ENCODE measurements at places on chromosomes 2 and 18.

- no peak for DNase-seq
Measured at GRCh38 chr2:96594691-96595152, 43.4 kb downstream of the KANSL3 start.

DNA sequence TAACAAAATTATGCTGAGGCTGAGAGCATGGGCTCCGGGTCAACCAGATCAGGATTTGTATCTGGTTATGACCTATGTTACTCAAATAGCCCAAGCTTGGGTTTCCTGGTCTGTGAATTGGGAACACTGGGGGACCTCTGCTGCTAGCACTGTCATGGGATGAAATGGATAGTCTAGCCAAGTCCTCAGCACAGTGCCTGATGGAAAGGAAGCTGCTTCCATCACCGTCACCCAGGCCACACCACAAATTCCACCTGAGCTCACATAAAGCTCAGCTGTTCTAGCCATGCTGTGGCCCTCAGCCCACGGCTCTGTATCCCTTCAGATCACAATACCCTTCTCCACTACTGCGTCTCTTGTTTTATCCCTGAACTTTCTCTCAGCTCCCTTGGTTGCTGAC lies 179.6 kb upstream of the SP5 start:
- DNase-seq = no peak

DNA sequence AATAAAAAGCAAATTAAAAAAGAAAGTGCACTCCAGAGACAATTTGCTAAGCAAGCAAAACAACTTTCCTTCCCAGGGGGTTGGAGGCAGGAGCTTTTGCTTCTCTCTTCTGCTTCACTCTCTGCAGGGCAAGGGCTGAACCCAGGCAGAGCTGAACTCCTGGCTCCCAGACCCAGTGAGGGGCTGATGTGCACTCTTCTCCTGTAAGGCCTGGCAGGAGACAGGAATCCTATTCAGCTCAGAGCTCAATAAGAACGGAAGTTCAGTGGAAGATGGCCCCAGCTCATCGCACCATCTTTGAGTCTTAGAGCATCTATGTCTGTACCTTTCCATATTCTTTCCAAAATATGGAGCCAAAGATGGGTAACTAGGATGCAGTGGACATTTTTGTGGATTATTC lies 29.1 kb downstream of the CIB4 start:
- no peak for DNase-seq

DNA sequence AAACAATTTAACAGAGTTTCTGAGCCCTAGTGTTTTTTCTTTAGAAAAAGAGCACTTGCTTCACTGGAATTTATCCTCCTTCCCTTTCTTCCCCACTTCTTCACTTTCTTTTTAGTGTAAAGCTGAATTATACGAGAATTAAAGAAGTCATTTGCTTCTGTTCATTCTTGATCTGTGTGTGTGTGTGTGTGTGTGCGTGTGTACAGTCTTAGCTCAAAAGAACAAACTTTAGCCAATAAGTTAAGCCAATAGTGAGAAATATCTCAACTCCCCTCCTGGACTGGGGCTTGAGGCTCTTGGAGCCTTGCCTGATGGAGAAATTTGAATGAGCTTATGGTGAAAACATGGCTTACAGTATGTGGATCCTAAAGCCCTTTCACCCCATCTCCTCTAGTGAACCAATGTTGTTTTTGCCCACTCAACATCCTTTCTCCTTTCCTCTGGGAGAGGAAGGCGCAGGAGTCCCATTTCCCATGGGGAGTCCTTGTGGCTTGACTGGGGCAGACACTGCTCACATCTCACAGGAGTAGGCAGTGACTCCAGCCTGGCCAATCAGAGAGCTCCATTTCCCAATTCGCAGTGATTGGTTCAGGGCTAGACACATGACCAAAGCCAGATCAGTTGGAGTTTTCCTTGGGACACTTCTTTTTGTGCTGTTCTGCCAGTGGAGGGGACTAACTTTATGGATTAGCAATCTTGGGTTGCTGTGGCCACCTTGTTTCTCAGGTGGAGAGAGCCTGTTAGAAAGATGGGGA lies 16.3 kb upstream of the MYO3B start:
- DNase-seq = no peak

DNA sequence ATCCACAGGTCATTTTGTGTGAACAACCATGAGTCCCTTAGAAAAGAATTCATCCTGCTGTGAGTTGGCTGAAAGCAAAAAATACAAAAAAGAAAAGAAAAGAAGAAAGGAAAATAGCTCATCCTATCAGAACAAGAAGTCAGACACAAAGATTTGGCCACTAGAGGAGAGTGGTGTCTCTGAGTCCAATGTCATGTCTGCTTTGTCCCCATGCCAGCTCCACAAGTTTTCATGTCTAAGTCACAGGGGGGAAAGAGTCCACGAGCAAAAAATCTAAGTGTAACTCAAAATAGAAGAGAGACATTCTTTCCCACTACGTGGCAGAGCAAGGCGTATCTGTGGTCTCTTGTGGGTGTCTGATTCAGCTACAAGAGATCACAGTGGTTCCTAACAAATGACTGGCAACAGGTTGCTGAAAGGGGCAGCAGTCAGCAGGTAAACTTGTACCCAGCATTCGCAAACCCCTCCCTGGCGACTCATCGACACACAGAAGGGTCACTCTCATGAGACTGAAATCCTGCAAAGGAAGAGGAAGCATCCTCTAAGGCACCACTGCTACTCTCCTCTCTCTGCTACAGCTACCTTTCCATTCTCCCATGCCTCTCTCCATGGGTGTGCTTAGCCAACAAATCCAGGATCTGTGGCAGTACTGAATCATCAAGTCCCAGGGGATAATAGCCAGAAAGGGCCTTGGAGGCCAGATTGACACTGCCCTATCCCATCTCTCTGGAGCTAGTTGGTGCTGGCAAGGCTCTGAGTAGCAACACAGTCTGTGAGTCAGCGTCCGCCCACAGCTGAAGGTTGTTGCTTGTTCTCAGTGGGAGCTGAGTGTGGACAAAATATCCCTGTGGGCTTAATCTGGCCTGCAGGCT lies 123.0 kb upstream of the SLC39A10 start:
- DNase-seq = peak; percentile 92

- DNase-seq = peak; percentile 79
Measured at GRCh38 chr2:177353187-177353478, 39.4 kb upstream of the AGPS start.

DNA sequence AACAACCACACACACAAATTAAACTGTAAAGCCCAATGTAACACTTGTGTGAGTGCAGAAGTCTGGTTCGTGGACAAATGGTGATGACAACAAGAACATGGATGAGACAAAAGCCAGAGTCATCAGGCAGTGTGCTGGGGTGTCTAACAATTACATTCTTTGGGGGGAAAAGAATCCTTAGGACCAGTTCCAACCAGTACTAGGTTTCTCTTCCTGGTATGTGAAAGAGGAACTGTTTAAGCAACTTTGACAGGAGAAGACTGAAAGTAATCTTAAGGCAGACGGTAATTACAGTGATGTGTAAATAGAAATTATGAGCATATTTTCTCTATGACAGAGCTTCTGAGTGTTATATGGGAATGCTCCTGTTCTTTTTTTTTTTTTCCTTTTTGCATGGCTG lies 133.4 kb downstream of the AFF3 start:
- DNase-seq = peak; percentile 92

GRCh38 chr2:207692206-207693065 lies 19.0 kb upstream of the CCNYL1 start:
- DNase-seq = peak; percentile 10

DNA sequence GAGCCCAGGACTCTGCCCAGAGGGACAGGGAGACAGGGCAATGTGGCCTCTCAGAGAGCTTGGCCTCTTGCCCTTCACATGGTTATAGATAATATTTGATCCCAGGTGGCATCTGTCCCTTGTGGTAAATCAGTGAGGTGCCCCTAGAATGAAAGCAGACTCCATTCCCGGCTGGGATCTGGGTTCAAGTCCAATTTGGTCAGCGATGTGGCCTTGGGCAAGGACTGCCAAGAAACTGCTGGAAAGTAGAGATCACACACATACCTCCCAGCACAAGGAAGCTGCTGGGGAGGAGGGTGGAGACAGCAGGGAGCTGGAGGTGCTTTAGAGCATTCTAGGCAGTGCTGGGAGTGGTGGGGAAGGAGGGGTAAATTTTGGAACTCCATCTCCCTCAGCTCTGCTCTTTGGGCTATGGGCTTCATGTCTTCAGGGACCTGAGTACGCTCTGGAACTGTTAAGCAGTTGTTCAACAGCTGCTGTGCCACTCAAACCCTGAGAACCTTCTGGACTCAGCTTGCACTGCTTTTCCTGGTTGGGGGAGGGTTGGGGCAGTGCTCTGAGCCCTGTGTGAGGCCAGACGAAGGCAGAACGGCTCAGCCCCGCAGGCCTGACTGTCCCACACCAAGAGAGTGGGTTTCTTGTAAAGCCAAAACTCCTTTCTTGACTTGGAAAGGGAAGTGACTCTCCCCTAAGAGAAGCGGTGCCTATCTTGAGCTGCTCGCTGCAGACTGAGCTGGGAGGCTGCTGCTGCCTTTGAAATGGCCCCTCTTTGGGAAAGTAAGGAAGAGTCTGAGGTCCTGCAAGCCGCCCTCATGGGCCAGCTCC lies 23.0 kb downstream of the INPP5D start:
- DNase-seq = no peak

- no peak for DNase-seq
Measured at GRCh38 chr18:12656938-12657683, 796 bp downstream of the SPIRE1 start.

GRCh38 chr2:67516899-67517530 lies 119.9 kb downstream of the ETAA1 start:
- DNase-seq = peak; percentile 89

DNA sequence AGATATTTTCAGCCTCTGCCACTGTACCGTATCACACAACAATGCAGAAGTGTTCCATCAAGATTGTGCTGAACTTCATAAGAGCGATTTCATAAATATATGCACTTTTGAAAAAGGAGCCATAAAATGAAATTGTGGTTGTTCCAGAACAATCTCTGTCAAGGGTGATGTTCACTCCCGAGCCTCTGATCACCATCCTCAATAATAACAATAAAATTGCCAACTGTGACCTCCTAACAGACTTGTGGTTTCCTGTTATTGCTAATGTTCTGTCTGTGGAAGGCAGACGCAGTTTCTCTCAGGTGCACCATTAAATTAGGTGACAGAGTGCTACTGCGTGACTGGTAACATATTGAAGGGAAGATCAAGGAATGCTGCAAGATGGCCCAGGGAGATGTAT lies 383.7 kb downstream of the SOCS6 start:
- DNase-seq = no peak

DNA sequence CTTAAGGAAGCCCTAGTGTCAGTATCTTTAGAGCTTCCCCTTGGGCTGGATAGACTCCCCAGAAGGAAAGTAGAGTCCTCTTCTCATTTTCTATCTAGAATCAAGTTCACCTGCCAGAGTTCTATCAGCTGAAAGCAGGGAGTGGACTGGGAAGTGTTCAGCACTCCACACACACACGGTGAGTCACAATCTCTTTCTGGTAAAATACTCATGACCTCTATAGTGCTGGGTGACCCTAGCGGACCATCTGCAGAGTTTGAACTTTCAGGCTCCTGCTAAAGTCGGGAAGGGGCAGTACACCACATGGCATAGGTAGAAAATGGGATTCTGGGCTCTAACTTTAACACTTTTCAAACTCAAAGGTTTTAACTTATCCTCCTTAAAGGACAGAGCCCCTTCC lies 43.3 kb downstream of the SAP130 start:
- DNase-seq = no peak

DNA sequence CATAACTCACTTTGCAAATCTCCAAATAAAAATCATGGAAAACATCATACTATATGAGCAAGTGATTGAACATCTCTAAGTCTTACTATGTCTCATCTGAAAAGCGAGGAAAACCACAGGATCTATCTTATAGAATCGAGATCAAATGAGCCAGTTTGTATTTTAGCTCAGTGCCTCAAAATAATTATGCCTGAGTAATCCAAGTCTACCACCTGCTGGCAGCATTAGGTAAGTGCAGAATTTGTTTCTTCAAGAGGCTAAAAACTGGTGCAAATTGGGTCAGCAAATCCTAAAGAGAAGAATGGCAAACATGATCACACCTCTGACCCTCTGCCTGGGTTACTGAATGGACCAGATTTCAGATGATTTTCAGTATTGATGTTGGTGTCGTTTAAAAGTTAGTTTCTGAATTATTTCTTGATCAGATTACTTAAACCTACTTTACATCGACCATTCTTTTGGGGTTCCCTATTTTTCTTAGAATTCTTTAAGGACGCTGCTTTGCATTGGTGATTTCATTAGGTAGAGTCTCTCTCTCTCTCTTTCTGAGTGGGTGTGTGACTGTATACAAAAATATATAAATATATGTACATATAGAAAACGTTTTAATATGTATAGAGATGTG lies 12.7 kb upstream of the FHOD3 start:
- DNase-seq = peak; percentile 72

DNA sequence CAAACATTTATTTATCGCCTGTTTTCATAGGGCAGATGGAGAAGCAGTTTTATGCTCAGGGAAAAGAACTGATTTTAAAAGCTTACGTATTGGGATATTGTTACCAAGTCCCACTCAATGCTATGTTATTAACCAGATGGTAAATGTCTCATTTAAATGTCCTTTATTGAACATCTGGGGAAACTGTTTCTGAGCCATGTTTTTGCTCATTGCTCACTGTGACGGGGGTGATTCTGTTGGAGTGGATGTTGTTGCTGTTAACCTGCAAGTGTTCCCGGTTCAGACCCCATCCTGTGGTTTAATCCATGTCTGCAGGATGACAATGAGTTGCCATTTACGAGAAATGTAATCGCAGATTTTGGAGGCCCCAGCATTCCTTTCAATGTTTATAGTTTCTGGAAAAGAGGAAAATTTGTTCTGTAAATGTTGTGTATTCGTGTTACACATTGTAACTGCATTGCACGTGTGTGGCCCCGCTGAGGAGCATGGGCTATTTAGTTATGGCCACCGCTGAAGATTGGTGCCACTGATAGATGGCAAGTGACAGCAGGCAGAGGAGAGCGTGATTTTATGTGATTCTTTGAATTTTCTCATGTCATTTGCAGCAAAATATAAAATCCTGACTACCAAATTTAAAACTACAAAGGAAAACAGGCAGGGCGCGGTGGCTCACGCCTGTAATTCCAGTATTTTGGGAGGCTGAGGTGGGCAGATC lies 174.8 kb upstream of the COPS8 start:
- no peak for DNase-seq

- DNase-seq = no peak
Measured at GRCh38 chr18:3162181-3162580, 57.6 kb downstream of the MYOM1 start.

- DNase-seq = peak; percentile 31
Measured at GRCh38 chr2:140650825-140651224, 1480.0 kb downstream of the LRP1B start.

GRCh38 chr2:65620524-65620923 lies 188.1 kb upstream of the SPRED2 start:
- DNase-seq = no peak

- DNase-seq = peak; percentile 28
Measured at GRCh38 chr18:58051765-58052460, 7.9 kb downstream of the NEDD4L start.

GRCh38 chr2:17061028-17061427 lies 395.4 kb upstream of the CYRIA start:
- no peak for DNase-seq

DNA sequence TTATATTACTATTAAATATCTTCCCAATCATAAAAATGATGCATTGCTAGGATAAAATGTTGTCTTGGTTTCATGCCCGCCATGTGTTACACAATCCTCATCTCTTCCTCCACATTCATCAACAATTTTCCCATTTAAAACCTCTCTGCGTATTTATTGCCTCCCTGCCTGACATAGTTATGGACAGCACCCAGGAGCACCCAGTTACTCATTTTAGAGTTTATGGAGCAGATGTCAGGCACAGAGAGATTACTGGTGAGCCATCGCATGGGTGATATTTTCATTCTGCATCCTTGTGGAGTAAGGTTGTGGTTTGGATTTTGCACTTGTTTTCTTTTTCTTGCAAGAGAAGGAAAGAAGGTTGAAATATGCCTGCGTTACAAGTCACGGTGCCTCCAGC lies 116.7 kb upstream of the NPAS2 start:
- DNase-seq = peak; percentile 43

All from fibroblast of upper back skin (primary cell).